ENCODE measurements at places on chromosomes 2 and 18. TPM values are rescaled to one million over a fixed set of nuclear protein-coding genes. Genes with fewer than 3 reads are reported as not detected.

Gene C2orf72
- total RNA-seq: 0.33 TPM

Gene PAX8
- total RNA-seq: 1.5 TPM

Gene SPR
- total RNA-seq: 2.3 TPM

Gene ZNF142
- total RNA-seq: 52.2 TPM

Gene COL3A1
- not detected for total RNA-seq

- no peak overlapping the region for H3K4me3 ChIP-seq
- DNase-seq: no peak
- no peaks in the 10 kb centered on the region for H3K4me1 ChIP-seq
- no peak overlapping the region for H3K27ac ChIP-seq
- no peaks in the 10 kb centered on the region for H3K36me3 ChIP-seq
Measured at GRCh38 chr2:24613154-24613814, 122.2 kb downstream of the NCOA1 start.

DNA sequence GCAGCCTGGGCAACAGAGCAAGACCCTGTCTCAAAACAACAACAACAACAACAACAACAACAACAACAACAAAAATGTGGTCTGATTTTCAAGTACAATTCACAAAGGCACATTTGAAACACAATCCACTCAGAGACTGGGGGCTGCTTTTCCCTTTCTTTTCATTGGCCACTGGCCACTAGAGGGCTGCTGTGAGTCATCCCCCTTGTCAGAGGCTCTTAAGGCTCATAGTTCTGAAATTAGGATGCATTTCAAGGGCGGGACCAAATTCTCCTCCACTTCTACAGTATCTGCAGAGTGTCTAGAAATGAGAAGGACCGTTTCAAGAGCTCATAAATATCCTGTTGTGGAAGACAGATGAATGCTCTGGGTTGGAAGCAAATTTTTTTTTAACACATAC, 285.4 kb downstream of the NRXN1 start:
- H3K27ac ChIP-seq: no peak overlapping the region
- no peaks in the 10 kb centered on the region for H3K27me3 ChIP-seq
- no peak overlapping the region for H3K4me3 ChIP-seq
- H3K4me1 ChIP-seq: no peaks in the 10 kb centered on the region
- no peak for DNase-seq
- no peaks in the 10 kb centered on the region for H3K36me3 ChIP-seq

DNA sequence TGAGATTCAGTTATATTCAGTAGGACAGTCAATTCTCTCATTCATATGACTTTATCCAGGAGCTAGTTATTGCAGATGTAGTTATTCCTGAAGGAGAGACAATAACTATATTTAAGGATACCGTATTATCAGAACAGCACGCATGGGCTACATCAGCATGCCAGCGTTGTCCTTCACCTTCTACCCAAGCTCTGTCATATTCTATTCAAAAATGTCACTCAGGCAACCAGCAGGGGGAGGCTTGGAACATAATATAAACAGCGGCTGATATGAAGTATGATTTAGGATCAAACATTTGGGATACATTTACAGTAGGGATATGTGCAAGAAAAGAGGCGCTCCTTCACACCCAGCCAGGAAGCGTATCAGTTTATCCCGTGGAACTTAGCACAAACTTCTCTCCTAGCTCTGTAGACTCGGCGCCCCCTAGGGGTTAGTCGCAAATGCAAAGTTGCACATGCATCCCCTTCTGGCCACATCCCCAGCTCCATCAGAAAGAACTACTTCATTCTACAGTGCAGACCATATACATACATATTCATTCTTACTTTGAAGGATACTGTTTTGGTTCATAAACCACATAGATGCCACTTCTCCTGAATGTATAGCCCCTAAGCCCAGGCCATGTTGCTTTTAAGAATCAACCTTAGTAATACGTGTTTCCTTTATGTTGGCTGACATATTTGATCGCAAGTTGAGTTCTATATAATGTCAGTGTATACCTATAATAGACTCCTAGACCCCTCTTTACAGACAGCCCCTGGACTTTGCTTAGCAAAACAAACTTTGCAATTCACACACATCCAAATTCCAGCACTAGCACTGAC, 759.4 kb downstream of the ADCYAP1 start:
- no peak overlapping the region for H3K27ac ChIP-seq
- H3K4me3 ChIP-seq: no peak overlapping the region
- DNase-seq: peak; percentile 5
- no peaks in the 10 kb centered on the region for H3K27me3 ChIP-seq

GRCh38 chr2:182920631-182921056, 54.2 kb upstream of the FRZB start:
- H3K36me3 ChIP-seq: no peaks in the 10 kb centered on the region
- no peak for DNase-seq
- H3K4me3 ChIP-seq: no peak overlapping the region
- no peak overlapping the region for H3K27ac ChIP-seq
- H3K27me3 ChIP-seq: no peaks in the 10 kb centered on the region

DNA sequence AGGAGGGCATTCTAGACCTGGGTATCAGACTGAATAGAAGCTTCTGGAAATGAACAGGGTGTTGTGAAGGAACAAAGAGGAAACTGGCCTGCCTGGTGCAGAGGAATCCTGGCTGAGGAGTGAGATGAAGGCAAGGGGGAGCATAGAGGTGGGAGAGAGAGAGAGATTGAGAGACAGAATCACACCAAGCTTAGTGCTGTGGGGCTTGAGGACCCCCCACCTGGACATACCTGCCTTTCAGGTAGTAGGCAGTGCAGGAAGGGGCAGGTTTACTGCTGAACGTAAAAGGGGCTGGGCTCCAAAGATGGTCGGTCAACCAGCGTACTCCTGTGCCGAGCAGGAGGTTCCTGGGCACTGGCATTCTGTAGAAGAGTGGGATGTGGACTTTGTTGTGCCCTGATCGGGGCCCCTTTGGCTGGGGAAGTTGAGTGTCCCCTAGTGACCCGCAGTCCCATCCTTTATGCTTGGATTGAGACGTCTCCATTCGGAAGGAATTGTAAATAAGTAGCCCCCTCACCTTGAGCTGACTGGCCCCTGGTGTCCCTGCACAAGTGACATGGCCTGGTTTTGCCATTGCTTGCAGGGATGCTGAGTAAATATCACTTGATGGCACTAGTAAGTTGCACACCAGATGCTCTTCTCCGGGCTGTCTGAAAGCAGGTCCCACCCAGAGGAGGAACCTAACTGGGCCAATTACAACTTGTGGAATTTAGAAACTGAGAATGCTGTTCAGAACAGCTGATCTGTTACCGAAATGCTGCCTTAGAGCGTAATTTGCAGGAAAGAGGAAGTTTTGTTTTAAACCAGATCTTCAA, 1.4 kb downstream of the UBE2F start:
- peaks cover 13% of the 10 kb centered on the region for H3K4me1 ChIP-seq
- peak; percentile 59 for DNase-seq
- peak overlapping the region; percentile 64 for H3K27ac ChIP-seq
- H3K4me3 ChIP-seq: peak overlapping the region; percentile 70
- H3K27me3 ChIP-seq: no peaks in the 10 kb centered on the region

DNA sequence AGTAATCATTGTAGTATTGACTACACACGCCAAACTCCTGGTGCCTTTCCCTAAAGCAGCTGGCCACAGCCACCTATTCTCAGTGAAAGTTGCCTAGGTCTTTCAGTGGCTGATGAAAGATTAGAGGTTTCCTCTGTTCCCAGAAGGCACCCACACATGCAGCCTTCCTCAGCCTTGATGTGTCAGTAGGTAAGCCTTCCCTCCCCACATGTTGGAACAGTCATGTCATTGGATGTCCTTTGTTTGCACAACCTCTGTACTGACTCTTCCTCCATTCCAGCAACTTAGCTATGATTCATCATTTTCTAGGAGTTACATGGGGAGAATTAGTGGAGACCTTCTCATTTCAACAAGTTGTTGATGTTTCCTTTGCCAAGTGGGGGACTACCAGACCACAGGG, 630.8 kb upstream of the SLC39A10 start:
- H3K27me3 ChIP-seq: no peaks in the 10 kb centered on the region
- no peaks in the 10 kb centered on the region for H3K36me3 ChIP-seq
- no peak overlapping the region for H3K4me3 ChIP-seq
- DNase-seq: no peak
- no peak overlapping the region for H3K27ac ChIP-seq
- H3K4me1 ChIP-seq: no peaks in the 10 kb centered on the region

GRCh38 chr18:76697441-76697901, 124.9 kb upstream of the ZNF236 start:
- no peaks in the 10 kb centered on the region for H3K27me3 ChIP-seq
- no peak for DNase-seq
- no peaks in the 10 kb centered on the region for H3K4me1 ChIP-seq
- H3K27ac ChIP-seq: no peak overlapping the region
- H3K36me3 ChIP-seq: no peaks in the 10 kb centered on the region
- H3K4me3 ChIP-seq: no peak overlapping the region

DNA sequence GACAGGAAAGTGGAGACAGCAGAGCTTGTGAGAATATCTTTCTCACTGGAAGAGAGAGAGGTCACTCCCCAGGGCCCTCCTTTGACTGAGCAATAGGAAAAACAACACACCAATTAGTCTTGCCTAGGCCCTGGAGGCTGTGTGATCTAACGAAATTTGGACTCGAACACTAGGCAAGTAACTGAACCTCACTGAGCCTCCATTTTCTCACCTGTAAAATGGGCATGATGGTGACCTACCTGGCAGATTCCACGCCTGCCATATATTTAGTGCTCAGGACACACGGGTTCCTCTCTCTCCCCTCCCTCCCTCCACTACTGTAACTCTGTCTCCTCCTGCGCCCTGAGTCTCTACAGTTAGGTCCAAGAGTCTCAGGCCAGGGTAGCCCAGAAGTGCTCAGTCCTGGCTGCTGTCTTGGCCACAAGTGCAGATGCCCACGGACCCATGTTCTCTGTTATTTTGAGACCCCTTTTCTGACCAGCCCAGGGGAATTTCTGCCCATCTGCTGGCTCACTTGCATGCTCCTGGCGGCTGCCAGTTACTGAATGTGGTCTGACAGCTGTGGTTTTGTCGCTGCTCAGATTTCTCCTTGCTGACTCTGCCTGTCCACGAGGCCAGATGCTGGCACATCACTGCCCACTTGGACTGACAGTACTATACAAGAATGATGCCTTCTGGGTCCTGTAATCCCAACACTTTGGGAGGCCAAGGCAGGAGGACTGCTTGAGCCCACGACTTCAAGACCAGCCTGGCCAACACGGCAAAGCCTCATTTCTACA, 9.6 kb upstream of the GIGYF2 start:
- no peaks in the 10 kb centered on the region for H3K36me3 ChIP-seq
- H3K4me3 ChIP-seq: no peak overlapping the region

GRCh38 chr2:51717312-51717711, 685.4 kb upstream of the NRXN1 start:
- no peaks in the 10 kb centered on the region for H3K27me3 ChIP-seq
- no peak for DNase-seq
- H3K4me1 ChIP-seq: no peaks in the 10 kb centered on the region
- H3K27ac ChIP-seq: no peak overlapping the region
- H3K36me3 ChIP-seq: no peaks in the 10 kb centered on the region
